ENCODE measurements at places on chromosomes 12 and 14.

DNA sequence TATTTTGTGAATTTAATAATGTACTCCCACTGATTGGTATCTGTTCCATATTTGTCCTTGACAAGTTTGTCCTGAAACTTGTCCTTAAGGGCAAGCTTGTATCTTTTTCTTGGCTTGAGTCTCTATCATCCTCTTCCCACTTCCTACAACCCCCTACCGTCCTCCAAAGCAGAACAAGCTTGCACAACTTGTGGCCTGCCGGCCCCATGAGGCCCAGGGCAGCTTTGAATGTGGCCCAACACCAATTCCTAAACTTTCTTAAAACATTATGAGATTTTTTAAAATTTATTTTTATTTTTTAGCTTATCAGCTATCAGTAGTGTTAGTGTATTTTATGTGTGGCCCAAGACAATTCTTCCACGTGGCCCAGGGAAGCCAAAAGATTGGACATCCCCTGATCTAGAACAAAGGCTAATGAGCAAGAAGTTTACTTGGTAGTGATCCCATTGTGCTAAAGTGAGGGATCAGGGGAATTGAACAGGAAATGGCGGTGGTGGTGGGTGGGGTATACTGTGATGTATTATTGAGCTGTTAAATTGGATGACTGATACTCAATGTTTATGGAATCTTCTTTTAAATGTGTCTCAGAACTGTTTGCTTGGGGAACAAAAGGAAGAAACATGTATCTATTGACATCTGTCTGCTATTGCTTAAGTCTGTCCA, 37.8 kb downstream of the TMX1 start:
- DNase-seq: no peak

DNA sequence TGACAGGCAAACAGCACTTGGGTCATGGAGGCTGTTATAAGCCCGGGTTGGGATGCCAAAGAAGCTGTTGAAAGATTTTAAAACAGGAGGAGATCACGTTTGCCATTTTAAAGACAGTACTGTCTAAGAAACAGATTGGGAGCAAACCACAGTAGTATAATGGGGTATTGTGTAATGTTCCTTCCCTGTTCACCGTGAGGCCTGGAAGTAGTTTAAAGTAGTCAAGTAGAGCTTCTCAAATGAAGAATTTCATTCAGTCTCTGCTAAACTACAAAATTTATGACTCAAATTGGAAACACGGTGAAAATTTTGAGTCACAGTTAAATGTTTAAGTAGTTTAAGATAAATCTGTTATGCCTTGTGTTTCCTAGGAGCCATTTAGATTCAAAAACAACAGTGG, 35.8 kb downstream of the ATP2A2 start:
- peak; percentile 76 for DNase-seq

DNA sequence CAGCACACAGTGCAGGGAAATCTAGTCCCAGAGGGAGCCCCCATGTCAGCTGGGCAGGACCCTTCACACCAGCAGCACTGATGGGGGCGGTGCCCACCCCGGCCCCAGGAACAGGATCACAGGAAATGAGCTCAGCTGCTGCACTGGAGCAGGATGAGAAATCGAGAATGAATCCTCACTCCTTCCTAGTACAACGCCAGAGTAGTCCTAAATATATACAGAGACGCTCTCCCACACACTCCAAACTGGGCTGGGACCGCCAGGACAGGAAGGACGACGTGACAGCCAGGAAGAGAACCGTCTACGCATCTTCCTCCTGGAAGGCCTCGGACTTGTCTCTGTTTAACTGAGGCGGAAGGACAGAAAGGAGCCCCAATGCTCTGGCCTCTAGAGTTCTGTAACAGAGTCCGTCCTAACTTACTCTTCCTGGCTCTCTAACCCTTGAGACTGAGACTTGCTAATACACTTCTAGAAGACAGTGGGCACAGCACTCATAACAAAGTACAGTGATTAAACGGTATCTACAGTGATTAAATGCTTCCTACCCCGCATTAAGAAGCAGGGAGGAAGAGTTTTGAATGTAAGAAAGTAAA, 33.4 kb downstream of the CDC42BPB start:
- peak; percentile 78 for DNase-seq

DNA sequence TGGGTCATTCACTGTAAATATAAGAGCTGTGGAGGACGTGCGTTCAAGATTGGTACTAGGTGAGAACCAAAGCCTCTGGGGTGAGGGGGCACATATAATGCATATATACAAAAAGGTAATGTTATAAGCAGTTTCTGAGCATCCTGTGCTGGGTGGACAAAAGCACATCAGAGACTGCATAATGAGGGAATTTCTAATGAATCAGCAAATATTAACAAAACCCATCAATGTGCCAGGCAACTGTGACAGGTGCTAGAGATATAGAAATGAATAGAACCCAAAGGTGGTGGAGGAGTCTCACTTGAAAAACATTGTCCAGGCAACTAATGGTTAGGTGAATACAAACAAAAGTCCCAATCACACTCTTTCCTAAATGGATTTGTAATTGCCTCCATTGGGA, 74.7 kb downstream of the GPR65 start:
- no peak for DNase-seq
